ENCODE measurements at places on chromosomes 2 and 18.

DNA sequence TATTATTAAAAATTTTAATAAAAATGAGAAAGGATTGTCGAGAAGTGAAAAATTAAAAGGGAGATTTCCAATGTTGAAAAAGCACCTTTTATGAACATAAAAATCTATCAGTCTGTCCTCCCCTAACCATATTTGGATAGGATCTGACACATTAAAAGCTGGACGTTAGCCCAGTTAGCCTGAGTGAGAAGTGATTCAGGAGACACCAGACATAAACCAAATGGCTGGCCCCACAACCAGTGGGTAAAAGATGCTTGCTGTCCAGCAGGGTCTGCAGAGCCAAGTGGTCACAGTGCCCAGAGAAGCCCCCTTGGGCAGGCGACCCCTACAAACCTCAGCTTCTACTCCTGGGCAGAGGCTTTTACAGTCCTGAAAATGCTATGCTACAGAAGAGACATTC lies 253.8 kb upstream of the LYPD1 start:
- no peak for DNase-seq

GRCh38 chr2:28276076-28276618 lies 116.5 kb upstream of the FOSL2 start:
- peak; percentile 95 for DNase-seq

DNA sequence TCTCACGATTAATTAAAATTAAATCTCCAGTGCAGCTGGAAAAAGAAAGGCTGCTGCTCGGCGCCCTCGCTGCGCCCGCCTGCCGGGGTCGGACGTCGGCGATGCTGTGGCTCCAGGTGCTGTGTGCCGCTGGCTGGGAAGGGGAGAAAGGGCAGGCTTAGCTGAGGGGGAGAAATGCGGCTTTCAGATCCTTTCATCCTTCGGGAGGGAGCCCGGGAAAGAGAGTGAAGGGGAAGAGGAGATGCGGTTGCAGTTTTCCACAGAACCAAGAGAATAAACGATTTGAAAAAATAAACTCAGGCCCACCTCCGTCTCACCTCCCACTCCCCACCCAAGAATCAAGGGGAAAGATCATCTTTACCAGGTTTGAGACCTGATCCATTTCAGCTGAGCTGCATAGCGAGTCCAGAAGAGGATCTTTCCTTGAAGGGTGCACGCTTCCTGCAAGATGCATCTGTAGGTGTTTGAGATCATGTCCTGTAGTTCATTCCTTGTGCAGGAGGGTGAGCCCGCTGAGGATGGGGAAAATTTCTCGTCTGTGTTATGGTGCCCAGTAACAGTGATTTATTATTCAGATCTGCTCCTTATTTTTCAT lies 495 bp downstream of the TMEM169 start:
- peak; percentile 4 for DNase-seq

- no peak for DNase-seq
Measured at GRCh38 chr18:63799189-63799588, 24.0 kb downstream of the SERPINB7 start.

- DNase-seq, result peak; percentile 20
Measured at GRCh38 chr2:64996871-64997307, 7.7 kb downstream of the SLC1A4 start.

GRCh38 chr2:45121236-45121927 lies 112.1 kb upstream of the SIX2 start:
- DNase-seq, result no peak
